ENCODE measurements at places on chromosomes 1 and 21.

DNA sequence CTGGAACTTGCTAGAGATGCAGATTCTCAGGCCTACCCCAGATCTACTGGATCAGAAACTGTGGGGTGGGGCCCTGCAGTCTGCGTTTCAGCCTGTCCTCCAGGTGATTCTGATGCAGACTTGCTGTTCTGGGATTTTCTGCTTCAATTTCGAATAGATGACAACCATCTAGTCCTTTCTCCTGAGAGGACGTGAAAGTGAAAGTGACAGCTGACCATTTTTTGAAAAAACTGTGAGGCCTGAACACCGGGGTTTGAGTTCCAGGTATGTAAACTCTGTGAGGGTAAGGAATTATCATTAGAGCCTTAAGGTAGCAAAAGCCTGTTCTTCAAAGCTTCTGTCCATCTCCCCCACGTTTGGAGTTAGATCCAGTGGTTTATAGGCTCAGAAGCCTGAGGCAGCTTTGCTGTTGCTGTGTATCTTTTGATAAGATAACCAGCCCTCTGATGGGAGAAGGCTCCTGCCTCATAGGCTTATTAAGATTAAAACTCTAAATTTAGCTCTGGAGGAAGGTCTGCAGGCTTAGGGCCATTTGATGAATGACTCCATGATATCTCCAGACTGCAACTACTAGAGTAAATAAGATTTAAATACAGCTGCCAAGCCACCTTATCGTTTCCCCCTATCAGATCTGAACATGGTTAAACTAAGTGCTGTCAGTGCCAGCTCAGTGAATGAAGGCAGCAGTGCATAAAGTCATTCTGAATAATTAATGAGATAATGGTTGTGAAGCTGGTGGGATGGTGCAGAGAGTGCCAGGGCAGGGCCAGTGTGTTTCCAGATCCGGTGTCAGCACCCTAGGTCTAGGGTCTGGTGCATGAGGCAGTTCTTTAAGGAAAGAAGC is 335.2 kb downstream of the HHAT start:
- no peak for DNase-seq

DNA sequence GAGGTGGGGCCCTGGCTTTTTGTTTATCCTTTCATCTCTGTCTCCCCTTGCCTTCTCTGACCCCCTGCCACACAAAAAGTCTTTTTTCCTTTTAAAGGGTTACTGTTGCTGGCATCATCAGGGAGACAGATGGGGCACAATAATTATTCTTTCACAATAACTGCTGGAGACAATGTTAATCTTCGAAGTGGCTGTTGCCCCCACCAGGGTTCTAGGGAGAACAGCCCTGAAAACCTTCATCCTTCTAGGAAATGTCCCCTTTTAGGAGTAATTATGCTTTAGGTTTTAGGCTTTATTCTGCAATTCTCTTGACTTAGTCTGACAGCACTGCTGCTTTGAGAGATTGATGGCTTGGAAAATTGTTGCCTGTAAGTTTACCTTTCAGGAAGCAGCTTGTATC is 150.0 kb downstream of the NOS1AP start:
- no peak for DNase-seq

DNA sequence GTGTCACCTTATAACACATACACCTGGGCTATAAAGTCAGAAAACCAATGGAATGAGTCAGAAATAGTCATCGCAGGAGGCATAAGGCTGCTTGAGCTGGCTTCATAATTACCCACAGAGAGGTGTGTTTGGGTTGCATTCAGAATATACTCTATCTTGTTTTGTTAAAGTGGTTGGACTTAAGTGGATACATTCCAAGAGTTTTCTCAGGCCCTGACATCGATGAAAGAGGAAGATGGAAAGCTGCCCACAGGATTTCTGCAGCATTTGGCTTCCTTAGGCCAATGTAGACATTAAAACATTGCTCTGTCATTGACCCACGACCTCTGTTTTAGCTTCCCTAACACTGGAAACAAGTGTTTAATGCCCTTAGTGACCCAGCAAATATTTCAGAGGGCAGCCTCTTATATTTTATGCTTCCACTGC is 18.6 kb upstream of the BCL10 start:
- DNase-seq = no peak

- no peak for DNase-seq
Measured at GRCh38 chr1:209266590-209267205, 316.8 kb upstream of the CAMK1G start.

DNA sequence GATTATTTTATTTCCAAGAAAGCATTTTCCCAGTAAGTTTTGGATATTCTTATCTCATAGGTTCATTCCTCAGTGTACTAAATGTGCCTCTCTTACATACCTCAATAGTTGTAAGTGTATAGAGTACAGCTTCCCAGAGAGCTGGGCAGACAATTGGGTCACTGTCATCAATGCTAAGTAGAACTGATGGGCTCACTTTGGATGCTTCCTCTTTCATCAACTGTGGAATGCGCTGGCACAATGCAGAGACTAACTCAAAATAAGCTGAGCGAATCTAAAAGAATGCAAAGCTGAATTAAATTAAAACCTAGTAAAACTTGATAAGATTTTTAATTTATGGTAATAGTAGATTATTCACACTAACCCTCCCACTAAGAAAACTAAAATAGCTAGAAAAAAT is 21.5 kb downstream of the LTN1 start:
- DNase-seq = no peak

DNA sequence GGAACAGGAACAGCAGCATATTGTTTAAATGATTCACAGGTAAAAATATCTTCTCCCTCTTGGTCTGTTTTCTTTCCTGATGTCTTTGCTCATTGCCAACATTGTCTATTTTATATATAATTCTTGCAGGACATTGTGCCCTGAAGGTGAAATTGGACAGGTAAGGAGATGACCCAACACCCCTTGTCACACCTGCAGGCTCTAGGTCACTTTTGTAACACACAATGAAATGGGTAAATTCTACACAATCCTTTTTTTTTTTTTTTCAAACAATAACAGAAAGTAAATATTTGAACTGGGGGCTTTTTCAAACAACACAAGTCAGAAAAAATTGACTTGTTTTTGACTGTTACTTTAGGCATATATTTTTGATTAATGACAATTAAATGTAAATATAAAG is 62.9 kb upstream of the ERG start:
- no peak for DNase-seq

GRCh38 chr1:234277161-234277868 is 95.9 kb upstream of the COA6 start:
- DNase-seq = no peak
